ENCODE measurements at places on chromosomes 1 and 21. TPM values are rescaled to one million over a fixed set of nuclear protein-coding genes. Genes with fewer than 3 reads are reported as not detected.

- H3K4me3 ChIP-seq: no peak overlapping the region
- H3K27ac ChIP-seq: no peak overlapping the region
- no peaks in the 10 kb centered on the region for H3K27me3 ChIP-seq
- no peaks in the 10 kb centered on the region for H3K36me3 ChIP-seq
These were observed 25.0 kb upstream of the PHTF1 start for GRCh38 chr1:113784104-113784779.

GRCh38 chr1:91617285-91617765 lies 116.7 kb downstream of the CDC7 start:
- no peaks in the 10 kb centered on the region for H3K36me3 ChIP-seq
- H3K27ac ChIP-seq: no peak overlapping the region
- no peaks in the 10 kb centered on the region for H3K4me1 ChIP-seq
- no peaks in the 10 kb centered on the region for H3K27me3 ChIP-seq
- H3K4me3 ChIP-seq: no peak overlapping the region

GRCh38 chr1:51622455-51622913 lies 5.6 kb downstream of the OSBPL9 start:
- no peaks in the 10 kb centered on the region for H3K36me3 ChIP-seq
- no peak overlapping the region for H3K4me3 ChIP-seq
- peaks cover 5% of the 10 kb centered on the region for H3K4me1 ChIP-seq
- DNase-seq: no peak
- H3K27me3 ChIP-seq: no peaks in the 10 kb centered on the region

DNA sequence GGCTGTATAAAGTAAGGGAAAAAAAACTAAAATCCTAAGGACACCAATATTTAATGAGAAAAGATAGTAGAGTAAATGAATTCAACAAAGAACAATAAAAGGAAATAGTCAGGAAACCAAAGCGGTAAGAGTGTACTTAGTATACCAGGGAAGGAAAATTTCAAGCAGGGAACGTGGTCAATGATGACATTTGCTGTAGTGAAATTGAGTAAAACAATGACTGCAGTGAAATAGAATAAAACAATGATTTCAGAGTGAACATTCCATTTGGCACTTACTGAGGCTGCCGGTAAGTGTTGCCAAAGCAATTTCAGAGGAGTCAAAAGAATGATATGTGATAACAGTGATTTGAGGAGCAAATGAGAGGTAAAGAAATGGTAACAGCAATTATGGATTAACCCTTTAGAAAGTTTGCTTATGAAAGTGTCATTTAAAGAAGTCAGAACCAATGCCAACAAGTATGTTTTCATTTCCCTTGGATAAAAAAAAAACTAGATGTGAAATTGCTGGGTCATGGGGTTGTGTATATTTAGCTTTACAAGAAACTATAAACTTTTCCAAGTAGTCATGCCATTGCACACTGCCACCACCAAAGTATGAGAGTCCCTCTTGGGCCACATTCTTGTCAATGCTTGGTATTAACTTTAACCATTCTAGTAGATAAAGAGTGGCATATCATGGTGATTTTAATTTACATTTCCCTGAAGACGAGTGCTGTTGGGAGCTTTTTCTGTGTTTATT lies 50.5 kb downstream of the VCAM1 start:
- no peaks in the 10 kb centered on the region for H3K36me3 ChIP-seq
- no peak for DNase-seq
- H3K4me1 ChIP-seq: no peaks in the 10 kb centered on the region
- H3K4me3 ChIP-seq: no peak overlapping the region
- no peak overlapping the region for H3K27ac ChIP-seq
- H3K27me3 ChIP-seq: no peaks in the 10 kb centered on the region

The FTCD gene
- total RNA-seq: 0.85 TPM

- no peak for DNase-seq
- no peak overlapping the region for H3K4me3 ChIP-seq
- no peak overlapping the region for H3K27ac ChIP-seq
- H3K36me3 ChIP-seq: no peaks in the 10 kb centered on the region
These were observed 4.8 kb downstream of the ACP6 start for GRCh38 chr1:147665521-147665920.

The KLHDC9 gene
- 0.32 TPM for total RNA-seq

The DTL gene
- total RNA-seq: not detected

The WLS gene
- 29.9 TPM for total RNA-seq

GRCh38 chr1:63968663-63969440 lies 195.0 kb downstream of the ROR1 start:
- H3K4me3 ChIP-seq: no peak overlapping the region
- no peaks in the 10 kb centered on the region for H3K36me3 ChIP-seq
- H3K27me3 ChIP-seq: no peaks in the 10 kb centered on the region
- peak overlapping the region; percentile 74 for H3K27ac ChIP-seq
- peak; percentile 84 for DNase-seq
- peaks cover 3% of the 10 kb centered on the region for H3K4me1 ChIP-seq

DNA sequence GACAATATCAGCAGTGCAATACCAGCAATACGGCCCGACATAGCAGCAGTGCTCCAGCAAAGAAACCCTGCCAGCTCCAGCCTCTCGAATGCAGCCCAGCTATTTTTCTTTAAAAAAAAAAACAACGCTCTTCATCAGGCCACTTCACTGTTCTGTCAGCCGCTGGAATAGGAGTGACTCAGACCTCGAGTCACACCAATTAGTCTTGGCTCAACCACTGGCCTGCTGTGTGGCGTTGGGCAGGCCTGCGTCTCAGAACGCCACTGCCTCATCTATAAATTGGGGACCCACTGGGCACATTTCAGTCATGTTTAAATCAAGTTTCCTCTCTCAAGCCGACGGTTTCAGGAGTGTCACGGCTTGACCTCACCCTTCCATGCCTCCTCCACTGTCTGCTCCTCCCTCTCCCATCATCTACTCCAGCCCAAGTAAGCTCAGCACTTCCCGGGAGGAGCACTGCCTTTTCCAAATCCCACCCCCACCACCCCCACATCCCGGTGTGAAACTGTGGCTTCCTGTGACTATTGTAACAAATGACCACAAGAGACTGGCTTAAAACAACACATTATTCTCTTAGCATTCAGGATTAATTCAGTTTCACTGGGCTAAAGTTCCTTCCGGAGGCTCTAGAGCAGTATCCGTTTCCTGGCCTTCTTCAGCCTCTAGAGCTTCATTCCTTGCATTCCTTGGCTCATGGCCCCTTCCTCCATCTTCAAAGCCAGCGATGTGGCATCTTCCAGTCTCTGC lies 71.9 kb upstream of the EFHD2 start:
- peak; percentile 82 for DNase-seq
- H3K27ac ChIP-seq: peak overlapping the region; percentile 54
- no peaks in the 10 kb centered on the region for H3K36me3 ChIP-seq
- no peaks in the 10 kb centered on the region for H3K27me3 ChIP-seq

DNA sequence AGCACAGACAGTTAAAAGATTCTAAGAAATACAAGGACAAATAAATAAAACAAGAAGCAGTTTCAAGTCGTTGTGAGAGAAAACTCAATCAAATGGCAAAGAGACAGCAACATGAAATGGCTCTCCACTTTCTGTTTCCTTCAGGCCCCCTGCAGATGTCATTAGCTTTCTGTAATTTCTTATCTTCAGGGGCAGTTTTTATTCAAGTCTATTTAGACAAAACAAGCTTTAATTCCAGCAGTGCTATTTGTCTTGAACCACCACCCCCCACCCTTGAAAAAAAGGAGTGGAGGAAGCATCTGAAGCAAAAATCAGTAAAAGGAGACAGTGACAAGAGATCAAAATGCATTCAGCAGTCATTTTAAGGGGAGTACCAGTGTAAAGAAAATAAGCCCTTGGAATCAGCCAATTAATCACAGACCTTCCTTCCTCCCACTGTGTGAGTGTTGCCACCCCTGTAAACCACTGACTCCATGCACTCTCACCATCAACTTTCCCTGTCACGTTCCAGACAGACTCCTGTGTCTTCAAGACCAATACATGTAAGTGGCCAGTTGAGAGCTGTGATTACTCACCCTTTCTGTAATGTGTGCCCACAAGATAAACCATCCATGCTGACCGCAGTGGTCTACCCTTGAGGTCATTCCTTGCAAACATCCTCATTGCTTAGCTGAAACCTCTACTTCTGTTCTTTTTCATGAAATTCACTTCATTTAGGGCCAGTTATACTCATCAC lies 136.1 kb upstream of the HOOK1 start:
- H3K27ac ChIP-seq: no peak overlapping the region
- no peaks in the 10 kb centered on the region for H3K36me3 ChIP-seq
- H3K4me3 ChIP-seq: no peak overlapping the region
- peaks cover 4% of the 10 kb centered on the region for H3K4me1 ChIP-seq

The RIPPLY3 gene
- not detected for total RNA-seq

- no peaks in the 10 kb centered on the region for H3K27me3 ChIP-seq
- H3K4me3 ChIP-seq: no peak overlapping the region
- H3K4me1 ChIP-seq: no peaks in the 10 kb centered on the region
- no peak overlapping the region for H3K27ac ChIP-seq
- H3K36me3 ChIP-seq: no peaks in the 10 kb centered on the region
These were observed 22.1 kb upstream of the JUN start for GRCh38 chr1:58805716-58806571.

The ZP4 gene
- not detected for total RNA-seq

The HEYL gene
- 34.0 TPM for total RNA-seq

The TFAP2E gene
- 10.2 TPM for total RNA-seq

GRCh38 chr1:47689894-47690293 lies 252.1 kb downstream of the FOXD2 start:
- no peaks in the 10 kb centered on the region for H3K27me3 ChIP-seq
- H3K4me1 ChIP-seq: no peaks in the 10 kb centered on the region
- no peak overlapping the region for H3K27ac ChIP-seq
- no peaks in the 10 kb centered on the region for H3K36me3 ChIP-seq
- H3K4me3 ChIP-seq: no peak overlapping the region

GRCh38 chr1:108645564-108646184 lies 15.2 kb downstream of the HENMT1 start:
- H3K27me3 ChIP-seq: no peaks in the 10 kb centered on the region
- H3K4me1 ChIP-seq: peaks cover 6% of the 10 kb centered on the region
- H3K36me3 ChIP-seq: no peaks in the 10 kb centered on the region
- DNase-seq: no peak
- no peak overlapping the region for H3K27ac ChIP-seq

DNA sequence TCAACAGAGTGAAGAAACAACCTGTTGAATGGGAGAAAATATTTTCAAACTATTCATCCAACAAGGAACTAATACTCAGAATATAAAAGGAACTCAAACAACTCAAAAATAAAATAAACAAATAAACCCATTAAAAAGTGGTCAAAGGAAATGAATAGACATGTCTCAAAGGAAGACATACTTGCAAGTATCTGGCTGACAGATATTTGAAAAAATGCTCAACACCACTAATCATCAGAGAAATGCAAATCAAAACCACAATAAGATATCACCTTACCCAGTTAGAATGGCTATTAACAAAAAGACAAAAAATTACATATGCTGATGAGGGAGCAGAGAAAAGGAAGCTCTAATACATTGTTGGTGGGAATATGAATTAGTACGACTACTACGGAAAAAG lies 38.2 kb downstream of the TNFSF4 start:
- DNase-seq: no peak
- no peak overlapping the region for H3K27ac ChIP-seq
- H3K27me3 ChIP-seq: no peaks in the 10 kb centered on the region
- no peaks in the 10 kb centered on the region for H3K4me1 ChIP-seq

- H3K27ac ChIP-seq: no peak overlapping the region
- no peaks in the 10 kb centered on the region for H3K36me3 ChIP-seq
- no peaks in the 10 kb centered on the region for H3K4me1 ChIP-seq
- no peak for DNase-seq
- no peak overlapping the region for H3K4me3 ChIP-seq
These were observed 4.7 kb upstream of the F5 start for GRCh38 chr1:169590932-169591331.

- H3K4me1 ChIP-seq: no peaks in the 10 kb centered on the region
- no peak overlapping the region for H3K27ac ChIP-seq
- DNase-seq: peak; percentile 39
- no peaks in the 10 kb centered on the region for H3K27me3 ChIP-seq
These were observed 23.1 kb downstream of the VASH2 start for GRCh38 chr1:212973426-212973825.

The ZFP69 gene
- 2.8 TPM for total RNA-seq

- no peaks in the 10 kb centered on the region for H3K27me3 ChIP-seq
- H3K4me1 ChIP-seq: peaks cover 25% of the 10 kb centered on the region
- DNase-seq: no peak
- no peak overlapping the region for H3K27ac ChIP-seq
- no peaks in the 10 kb centered on the region for H3K36me3 ChIP-seq
These were observed 56.9 kb downstream of the OPTC start for GRCh38 chr1:203550846-203551245.

DNA sequence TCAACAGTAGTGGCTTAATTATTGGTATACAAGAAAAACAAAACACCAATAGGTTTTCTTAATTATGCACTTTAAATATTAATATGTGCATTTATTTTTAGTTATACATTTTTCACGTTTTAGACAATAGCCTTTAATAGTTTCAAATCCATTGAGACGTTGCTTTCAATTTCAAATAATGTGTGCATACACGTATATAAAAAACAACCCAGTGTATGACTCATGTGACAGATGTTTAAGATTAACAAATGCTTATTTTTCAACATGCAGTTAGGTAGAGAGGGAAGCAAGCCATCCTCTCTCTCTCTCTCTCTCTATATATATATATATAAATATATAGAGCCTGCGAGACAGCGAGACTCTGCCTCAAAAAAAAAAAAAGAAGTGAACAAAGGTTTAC lies 24.3 kb downstream of the EYA3 start:
- no peak overlapping the region for H3K27ac ChIP-seq
- H3K4me3 ChIP-seq: no peak overlapping the region
- DNase-seq: no peak
- peaks cover 8% of the 10 kb centered on the region for H3K36me3 ChIP-seq
- H3K4me1 ChIP-seq: no peaks in the 10 kb centered on the region

DNA sequence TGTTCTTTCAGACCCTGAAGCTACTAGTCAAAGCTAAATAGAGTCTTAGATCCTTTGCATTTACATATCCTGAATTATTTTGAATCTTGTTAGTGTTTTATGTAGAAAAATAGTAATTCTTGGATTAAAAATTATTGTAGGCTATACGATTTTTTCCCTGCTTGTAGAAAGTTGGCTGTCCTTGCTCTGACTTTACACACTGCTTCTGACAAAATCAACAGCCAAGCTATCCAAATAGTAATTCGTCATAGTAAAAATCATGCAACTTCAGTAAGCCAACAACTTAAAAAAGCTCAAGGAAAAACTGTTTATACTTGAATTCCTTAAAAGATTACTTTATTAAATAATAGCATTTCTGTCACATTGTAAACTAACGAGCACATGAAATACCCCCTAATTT lies 7.5 kb upstream of the KRTAP23-1 start:
- no peaks in the 10 kb centered on the region for H3K4me1 ChIP-seq
- H3K4me3 ChIP-seq: no peak overlapping the region
- no peaks in the 10 kb centered on the region for H3K27me3 ChIP-seq

The CBR3 gene
- 59.2 TPM for total RNA-seq

Measured in ascending aorta (tissue), 2 donors.